ENCODE measurements at places on chromosomes 2 and 18. TPM values are rescaled to one million over a fixed set of nuclear protein-coding genes. Genes with fewer than 3 reads are reported as not detected.

Gene ITSN2
- 33.9 TPM for total RNA-seq

Gene LOXHD1
- 0.41 TPM for total RNA-seq

Gene DHX57
- total RNA-seq: 11.5 TPM

Gene ITPRID2
- total RNA-seq: 38.7 TPM

DNA sequence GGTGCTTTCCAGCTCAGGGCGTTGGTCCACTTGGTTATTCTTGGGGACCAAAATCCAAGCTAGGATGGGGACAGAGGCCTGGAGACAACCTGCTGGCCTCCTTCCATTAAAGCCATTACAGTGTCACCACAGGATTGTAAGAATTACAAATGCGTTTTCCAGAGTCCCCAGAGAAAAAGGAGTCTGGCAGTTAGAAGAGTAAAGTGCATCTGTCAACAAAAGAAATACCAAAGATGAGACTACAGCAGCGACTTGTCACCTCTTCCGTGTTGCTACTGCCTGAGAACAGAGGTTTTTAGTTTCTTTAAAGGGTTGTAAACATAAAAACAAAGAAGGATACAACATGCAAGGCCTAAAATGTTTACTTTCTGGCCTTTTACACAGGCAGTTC is 235.7 kb downstream of the AGAP1 start:
- H3K36me3 ChIP-seq: no peaks in the 10 kb centered on the region
- no peak overlapping the region for H3K27ac ChIP-seq
- DNase-seq: no peak
- no peaks in the 10 kb centered on the region for H3K27me3 ChIP-seq
- H3K4me1 ChIP-seq: peaks cover 35% of the 10 kb centered on the region

DNA sequence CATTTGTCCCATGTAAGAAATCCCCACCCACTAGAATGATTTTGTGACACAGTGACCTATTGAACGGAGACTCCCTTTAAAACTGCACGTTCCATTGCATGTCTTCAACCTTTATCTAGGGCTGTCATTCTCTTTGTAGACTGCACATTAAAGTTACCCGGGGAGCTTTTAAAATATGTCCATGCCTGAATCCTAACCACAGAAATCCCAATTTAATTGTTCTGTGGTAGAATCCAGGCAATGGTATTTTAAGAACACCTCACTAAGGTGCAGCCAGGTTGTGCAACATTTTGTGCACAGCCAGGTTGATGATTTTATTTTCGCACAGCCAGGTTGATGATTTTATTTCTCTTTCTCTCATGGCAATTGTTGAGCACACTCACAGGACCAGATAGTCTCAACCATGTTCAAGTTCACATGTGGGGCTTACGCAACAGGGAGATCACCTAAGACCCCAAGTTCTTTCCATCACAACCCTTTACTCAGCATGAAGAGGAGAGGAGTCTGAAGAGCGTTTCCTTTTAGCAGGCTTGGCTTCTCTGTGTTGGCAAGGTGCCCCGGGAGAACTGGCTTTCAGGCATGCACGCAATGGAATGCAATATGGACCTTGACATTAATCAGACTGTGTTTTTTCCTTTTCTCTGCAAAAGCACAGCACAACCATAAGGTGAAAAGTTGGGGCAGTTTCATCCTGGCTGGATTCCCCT is 467.3 kb upstream of the ETAA1 start:
- no peak for DNase-seq
- H3K27ac ChIP-seq: no peak overlapping the region
- no peaks in the 10 kb centered on the region for H3K27me3 ChIP-seq
- H3K4me3 ChIP-seq: no peak overlapping the region

DNA sequence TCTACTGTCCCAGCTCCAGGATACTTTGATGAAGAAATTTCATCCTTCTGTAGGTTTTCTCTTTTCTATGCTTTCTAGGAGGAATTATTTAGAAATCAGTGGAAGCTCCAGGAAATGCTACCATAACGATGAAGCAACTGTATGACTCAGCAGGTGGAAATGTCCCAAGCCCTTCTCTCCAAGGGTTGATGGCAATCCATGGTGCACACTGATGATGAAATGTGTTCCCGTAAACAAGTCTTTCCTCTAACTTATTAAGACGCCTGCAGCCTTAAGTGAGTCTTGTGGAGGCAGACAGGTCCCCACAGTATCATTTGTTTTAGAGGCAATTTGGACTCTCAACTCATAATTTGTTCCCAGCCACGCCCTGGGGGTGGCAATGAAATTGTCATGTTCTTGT is 777.6 kb upstream of the SOX11 start:
- H3K36me3 ChIP-seq: no peaks in the 10 kb centered on the region
- H3K4me1 ChIP-seq: no peaks in the 10 kb centered on the region
- no peak overlapping the region for H3K27ac ChIP-seq
- peak; percentile 16 for DNase-seq

DNA sequence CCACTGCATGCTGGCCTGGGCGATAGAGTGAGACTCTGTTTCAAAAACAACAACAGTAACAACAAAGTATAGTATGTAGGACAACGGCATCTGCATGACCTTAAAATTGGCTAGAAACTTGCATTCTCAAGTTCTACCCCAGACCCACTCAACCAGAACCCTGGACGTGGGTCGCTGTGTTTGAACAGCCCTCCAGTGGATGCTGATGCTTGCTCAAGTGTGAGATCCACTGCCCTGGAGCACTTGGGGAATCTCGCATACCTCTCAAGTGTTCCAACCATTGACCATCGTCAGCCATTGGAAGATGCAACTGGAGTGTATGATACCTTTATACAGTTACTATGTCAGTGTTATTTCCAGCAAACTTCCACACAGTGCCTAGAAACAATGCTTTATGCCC is 435.9 kb downstream of the DCDC2C start:
- no peaks in the 10 kb centered on the region for H3K27me3 ChIP-seq
- no peaks in the 10 kb centered on the region for H3K4me1 ChIP-seq
- H3K27ac ChIP-seq: no peak overlapping the region

- no peak overlapping the region for H3K27ac ChIP-seq
- no peak for DNase-seq
- H3K36me3 ChIP-seq: no peaks in the 10 kb centered on the region
- H3K4me1 ChIP-seq: no peaks in the 10 kb centered on the region
- H3K27me3 ChIP-seq: no peaks in the 10 kb centered on the region
- H3K4me3 ChIP-seq: no peak overlapping the region
These were observed 92.5 kb downstream of the KCNF1 start for GRCh38 chr2:11004199-11004598.

GRCh38 chr2:144999071-144999875 is 479.4 kb upstream of the ZEB2 start:
- H3K27me3 ChIP-seq: no peaks in the 10 kb centered on the region
- peak overlapping the region; percentile 57 for H3K27ac ChIP-seq
- DNase-seq: peak; percentile 16
- no peaks in the 10 kb centered on the region for H3K36me3 ChIP-seq
- no peak overlapping the region for H3K4me3 ChIP-seq

DNA sequence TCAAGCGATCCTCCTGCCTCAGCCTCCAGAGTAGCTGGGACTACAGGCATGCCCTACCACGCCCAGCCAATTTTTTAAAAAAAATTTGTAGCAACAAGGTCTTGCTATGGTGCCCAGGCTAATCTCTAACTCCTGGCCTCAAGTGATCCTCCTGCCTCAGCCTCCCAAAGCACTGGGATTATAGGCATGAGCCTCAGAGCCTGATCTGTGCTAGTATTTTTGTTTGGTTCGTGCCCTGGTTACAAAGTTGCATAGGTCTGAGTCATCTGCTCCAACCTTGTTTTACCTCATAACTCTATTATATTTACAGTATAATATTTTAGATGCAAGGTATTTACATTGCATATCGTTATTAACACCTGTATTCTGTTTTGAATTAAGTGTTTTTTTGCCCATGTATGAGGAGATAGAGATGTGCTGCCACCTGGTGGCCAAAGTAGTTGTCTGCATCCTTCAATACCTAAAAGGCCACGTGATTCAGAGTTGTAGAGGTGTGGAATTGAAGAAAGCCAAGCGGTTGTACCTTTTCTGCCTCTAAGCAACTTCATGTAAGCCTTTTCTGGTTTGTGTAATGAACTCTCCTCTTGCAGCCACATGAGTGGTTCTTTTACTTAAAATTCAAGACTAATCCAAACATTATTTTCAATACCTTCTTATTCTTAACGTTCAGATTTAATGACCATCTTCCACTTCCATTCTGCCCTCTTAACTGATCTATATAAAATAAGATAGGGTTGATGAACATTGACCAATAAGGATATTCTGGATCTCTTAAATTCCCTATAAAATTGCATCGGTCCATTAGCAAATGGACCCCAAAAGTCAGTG is 19.9 kb upstream of the CABYR start:
- H3K27ac ChIP-seq: no peak overlapping the region
- no peaks in the 10 kb centered on the region for H3K4me1 ChIP-seq
- H3K4me3 ChIP-seq: no peak overlapping the region
- H3K27me3 ChIP-seq: no peaks in the 10 kb centered on the region
- H3K36me3 ChIP-seq: no peaks in the 10 kb centered on the region
- peak; percentile 17 for DNase-seq

DNA sequence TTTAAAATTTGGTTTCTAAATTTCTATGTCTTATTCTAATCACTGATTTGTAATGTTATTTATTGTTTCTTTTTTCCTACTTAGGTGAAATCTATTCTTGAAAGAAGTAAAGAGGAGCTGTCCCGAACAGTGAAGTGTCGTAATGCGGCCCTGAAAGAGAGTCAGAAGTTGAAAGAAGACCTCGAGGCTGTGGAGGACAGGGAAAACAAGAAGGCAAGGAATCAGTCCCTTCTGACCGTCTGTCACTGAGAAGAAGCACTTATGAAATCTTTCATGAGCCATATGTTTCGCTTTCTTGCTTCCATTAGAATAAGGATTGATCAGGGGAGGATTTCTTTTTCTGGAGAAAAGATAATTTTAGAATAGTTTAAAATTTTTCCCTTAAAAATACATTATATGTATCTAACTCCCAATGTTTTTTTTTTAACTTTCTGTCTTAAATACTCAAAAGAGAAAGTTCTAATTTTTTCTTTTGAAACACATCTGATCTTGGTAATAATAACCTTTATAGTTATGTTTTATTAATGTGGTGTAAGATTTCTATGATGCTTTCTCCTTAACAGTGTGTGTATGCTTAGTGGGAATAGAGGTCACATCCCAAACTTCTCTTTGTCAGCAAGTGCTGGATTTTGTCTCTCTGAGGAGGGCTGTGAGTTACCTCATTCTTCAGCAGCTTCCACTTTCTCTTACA is 79.0 kb downstream of the CCDC150 start:
- peaks cover 11% of the 10 kb centered on the region for H3K4me1 ChIP-seq
- no peak overlapping the region for H3K4me3 ChIP-seq
- no peak for DNase-seq
- no peak overlapping the region for H3K27ac ChIP-seq
- no peaks in the 10 kb centered on the region for H3K36me3 ChIP-seq

- DNase-seq: no peak
- no peaks in the 10 kb centered on the region for H3K27me3 ChIP-seq
- peak overlapping the region; percentile 44 for H3K4me3 ChIP-seq
- no peaks in the 10 kb centered on the region for H3K36me3 ChIP-seq
- H3K4me1 ChIP-seq: peaks cover 95% of the 10 kb centered on the region
These were observed 24.9 kb downstream of the BIN1 start for GRCh38 chr2:127081826-127082633.

Measured in gastrocnemius medialis (tissue), 4 donors.